Astrocyte of the hippocampus (primary cell): ENCODE measurements at places on chromosomes 5 and 9.

GRCh38 chr9:7058473-7058872, 300.7 kb downstream of the KDM4C start:
- DNase-seq: peak; percentile 4

DNA sequence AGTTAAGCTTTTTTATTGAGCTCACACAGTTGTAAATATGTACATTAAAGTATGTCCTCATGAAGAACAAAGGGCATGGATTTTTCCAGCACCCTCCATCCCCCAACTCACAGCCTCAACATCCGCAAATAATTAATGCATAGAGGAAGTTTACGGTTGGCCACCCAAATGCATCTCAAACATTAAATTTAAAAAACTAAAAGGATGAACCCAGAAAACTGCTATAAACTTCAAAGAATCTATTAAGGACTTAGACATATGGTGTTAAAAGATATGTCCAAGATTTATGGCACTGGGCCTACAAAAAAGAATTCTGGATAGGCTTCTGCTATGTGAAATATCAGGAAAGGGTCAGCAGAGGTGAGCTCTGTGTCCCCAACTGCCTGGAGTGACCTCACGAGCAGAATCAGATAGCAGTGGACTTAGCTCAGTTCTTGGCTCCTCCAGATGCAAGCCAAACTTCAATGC, 54.0 kb upstream of the TNC start:
- no peak for DNase-seq

DNA sequence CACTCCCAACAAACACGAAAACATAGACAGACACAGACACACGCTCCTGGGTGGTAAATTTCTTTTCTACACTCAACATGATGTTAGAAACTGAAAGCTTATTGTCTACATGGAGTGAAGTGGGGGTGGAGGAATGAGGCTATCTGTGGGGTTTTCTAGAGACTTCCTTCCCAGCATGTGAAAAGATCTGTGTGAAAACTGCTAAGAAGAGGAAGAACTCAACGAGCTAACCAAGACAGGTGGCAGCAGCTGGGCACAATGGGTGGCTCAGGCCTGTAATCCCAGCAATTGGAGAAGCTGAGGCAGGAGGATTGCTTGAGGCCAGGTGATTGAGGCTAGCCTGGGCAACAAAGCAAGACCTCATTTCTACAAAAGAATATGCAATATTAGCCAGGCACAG, 7.6 kb downstream of the FYB1 start:
- no peak for DNase-seq

DNA sequence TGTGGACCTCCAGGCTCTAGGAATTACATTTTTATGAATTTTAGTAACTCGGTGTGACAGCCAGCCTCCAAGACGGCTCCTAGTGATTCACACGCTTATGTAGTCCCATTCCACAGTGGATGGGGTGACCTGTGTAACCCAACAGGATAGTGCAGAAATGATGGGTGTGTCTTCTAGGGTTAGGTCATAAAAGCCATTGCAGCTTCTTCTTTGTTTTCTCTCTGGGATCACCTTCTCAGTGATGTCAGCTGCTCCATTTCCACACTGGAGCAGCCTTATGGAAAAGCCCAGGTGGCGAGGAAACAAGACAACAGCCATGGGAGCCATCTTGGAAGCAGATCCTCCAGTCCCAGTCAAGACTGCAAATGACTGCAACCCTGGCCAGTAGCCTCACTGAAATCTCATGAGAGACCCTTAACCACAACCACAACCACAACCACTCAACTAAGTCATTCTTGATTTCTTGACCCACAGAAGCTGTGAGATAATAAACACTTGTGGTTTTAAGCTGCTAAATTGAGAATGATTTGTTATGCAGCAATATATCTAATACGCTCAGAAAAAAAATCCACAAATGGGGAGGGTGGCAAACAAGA, 5.1 kb upstream of the GNPDA1 start:
- peak; percentile 76 for DNase-seq

DNA sequence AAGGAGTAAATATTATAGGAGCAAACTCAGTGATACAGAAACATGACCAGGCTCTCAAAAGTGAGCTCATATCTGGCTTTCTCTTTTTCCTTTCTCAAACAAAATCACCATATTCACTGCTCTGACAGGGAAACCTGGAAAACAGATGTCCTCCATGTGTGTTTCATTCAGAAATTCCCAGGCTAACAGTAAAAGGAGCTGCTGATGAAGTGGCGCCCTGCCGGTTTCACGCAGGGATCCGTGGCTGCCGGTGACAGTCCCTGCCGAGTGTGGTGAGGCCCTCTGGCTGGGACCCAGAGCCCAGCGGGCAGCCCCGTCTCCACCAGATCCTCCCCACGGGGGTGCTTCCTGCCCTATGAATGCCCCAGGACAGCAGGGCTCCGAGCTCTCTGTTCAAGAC, 208.1 kb downstream of the GNA14 start:
- peak; percentile 63 for DNase-seq

DNA sequence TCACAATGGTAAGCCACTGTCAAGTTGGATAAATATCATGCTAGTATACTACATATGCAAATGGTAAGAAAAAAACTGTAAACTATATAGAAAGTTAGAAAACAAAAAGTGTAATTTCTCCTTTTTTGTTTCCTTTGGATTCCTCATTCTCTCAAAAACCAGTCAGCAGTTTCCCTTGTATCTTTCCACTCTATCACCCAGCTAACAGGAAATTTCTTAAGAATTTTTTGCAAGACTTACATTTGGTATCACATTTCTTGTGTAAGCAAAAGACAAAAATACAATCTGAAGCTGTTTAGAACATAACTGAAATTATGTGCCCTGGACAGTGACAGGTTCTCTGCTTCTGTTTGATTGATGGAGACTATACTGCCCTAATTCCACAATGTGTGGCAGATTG, 25.2 kb upstream of the MSH3 start:
- no peak for DNase-seq

- DNase-seq: no peak
Observed at GRCh38 chr5:93279296-93279963, 301.6 kb downstream of the NR2F1-AS1 start.

- DNase-seq: no peak
Observed at GRCh38 chr5:180216646-180217171, 7.7 kb upstream of the RASGEF1C start.

DNA sequence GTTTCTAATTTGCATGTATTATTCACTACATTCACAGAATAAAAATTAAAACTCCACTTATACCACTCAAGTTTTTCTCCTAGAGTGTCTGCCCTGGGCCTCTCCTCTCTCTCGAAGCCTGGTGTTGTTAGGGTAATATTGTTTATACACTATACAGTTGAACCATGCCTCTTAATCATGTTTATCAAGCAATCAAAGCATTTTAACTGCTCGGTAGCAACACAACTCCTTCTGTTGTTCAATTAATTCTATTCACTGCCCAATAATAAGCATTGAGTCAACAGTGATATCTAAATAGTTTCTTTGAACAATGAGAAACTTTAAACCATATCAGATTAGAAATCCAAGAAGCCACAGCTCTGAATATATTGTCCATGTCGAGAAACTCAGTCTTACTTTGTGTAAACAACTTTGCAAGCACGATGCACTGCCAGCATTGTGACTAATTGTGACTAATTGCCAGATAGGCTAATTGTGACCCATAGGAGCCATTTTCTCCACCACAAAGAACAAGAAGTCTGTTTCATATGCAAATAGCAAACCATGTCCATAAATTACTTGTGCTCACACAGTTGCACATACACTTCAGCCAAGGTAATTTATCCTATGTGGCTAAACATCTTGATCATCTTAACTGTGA, at the start of gene DNAH5:
TSS of gene DNAH5 (minus strand) at position 129 of the 640 bp plus-strand sequence. CDS start 250 bp downstream, outside the sequence.
- peak; percentile 69 for DNase-seq

DNA sequence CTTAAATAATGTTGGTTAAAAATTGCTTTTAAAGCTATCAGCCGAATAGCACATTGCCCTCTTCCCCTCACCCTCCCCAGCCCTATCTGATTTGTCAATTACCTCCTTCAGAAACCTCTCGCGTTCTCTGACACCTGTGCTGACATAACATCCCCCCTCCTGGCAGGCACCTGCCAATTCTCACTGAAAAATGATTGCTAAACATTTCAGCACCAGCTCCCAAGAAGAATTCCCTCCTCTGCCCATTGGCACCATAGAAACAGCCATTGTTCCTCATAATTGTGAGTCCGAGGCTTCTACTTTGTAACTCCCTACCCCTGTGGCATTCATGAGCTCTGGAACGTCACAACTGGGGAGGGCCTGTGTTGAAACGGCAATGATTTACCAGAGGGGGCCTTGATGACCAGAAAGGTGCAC, 20.2 kb downstream of the CDH6 start:
- no peak for DNase-seq

DNA sequence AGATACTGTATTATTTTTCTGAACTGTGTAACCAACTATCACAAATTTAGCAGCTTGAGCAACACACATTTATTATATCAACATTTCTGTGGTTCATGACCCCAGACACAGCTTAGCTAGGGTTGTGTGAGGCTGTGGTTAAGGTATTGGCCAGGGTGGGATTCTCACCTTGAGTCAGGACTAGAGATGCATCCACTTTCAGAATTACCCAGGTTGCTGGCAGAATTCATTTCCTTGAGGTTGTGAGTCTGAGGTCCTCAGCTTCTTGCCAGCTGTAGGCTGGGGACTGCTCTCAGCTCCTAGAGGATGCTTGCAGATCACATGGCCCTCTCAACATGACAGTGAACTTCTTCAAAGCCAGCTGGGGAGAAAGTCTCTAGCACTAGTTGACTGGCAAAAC, 122.5 kb upstream of the RASGRF2 start:
- DNase-seq: no peak

DNA sequence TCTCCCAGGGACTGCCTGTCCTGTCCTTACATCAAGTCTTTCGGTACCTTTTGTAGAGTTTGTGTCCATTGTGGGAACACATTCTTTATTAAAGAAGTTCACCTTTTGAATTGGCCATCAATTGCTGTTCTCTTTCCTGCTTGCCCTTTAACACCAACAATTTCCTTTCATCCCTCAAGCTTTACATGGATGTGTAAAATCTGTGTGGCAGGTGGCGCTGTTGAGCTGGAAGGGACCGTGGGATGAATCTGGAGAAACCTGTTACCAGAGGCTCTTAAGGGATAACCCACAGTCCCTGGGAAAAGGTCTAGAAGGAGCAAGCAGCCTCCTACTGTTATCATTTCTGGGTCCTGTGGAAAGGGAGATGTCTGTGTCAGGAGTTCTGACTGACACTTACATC, 7.9 kb upstream of the ZFP62 start:
- peak; percentile 78 for DNase-seq

- no peak for DNase-seq
Observed at GRCh38 chr9:105151686-105151995, 92.8 kb upstream of the SLC44A1 start.

GRCh38 chr9:137813167-137813566, 64.4 kb upstream of the CACNA1B start:
- DNase-seq: no peak

- DNase-seq: no peak
Observed at GRCh38 chr5:36389245-36389644, 87.5 kb upstream of the RANBP3L start.

DNA sequence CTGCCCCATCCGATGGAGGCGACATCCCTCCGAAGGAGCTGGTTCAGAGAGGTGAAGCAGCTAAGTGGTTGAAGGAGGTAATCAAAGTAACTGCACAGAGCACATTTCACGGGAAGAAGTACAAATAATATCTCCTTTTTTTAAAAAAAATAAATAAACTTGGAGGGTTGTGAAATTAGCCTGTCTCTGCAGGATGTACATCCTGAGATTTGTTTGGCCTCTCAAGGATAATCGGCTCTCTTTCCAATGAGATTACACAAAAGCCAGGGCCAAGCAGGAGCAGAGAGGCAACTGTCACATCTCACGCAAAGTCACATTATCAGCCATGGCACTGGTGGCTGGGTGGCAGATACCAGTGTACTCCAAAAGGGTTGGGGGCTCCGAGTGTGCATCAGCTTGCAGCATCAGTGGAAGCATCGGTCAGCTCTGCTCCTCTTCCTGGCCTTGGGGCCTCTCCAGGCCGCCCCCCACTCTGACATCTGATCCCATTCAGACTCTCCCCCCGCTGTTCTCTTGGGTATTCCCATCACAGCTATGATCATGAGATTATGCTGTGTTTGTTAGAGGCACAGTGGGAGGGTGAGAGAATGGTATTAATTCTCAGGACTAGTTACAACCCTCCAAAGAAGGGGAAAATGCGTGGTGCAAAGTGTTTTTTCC, 109.9 kb downstream of the UGCG start:
- DNase-seq: no peak

DNA sequence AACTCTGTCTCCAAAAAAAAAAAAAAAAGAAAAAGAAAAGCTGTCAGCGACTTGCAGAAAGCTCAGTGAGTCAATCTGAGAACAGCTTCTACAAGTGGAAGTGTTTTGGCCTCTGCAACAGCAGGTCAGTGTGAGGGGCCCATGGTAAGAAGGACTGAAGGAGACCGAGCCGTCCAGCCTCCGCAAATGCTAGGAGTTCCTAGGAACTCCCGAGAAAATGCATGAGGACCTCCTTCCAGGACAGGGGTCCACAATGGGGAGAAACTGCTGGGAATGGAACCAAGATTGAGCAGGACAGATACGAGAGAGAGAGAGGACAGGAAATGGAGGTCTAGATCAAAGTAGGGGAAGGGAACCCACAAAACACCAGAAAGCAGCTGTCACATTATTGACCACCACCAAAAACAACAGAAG, 180.5 kb downstream of the CRB2 start:
- DNase-seq: no peak

DNA sequence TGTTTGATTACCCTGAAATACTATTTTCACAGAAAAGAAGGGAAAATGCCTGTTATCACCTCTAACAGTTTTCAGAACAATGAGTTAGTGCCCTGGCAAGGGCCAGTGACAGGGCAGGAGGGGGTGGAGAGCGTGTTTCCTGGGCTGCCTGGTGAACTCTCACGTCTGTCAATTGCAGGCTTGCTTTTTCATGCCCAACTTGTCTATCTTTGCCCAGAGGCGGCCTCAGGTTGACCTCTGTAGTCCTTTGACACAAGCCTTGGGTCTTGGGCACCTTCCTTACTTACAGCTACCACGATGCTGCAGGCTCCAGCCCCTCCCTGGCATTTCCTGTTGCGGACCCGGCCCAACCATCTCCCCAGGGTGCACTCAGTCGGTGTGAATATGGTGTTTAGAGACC, 2.2 kb upstream of the CEL start:
- DNase-seq: no peak
